Activated T-helper 1 cell treated with Interleukin-2 at 50 U/mL for 16 hours (primary cell): ENCODE measurements at places on chromosomes 5 and 9.

- DNase-seq: no peak
Observed at GRCh38 chr9:84850830-84851392, 181.4 kb downstream of the NTRK2 start.

GRCh38 chr5:157502143-157502647, 42.2 kb downstream of the NIPAL4 start:
- DNase-seq: no peak

GRCh38 chr5:78215972-78216371, 78.5 kb downstream of the AP3B1 start:
- no peak for DNase-seq

DNA sequence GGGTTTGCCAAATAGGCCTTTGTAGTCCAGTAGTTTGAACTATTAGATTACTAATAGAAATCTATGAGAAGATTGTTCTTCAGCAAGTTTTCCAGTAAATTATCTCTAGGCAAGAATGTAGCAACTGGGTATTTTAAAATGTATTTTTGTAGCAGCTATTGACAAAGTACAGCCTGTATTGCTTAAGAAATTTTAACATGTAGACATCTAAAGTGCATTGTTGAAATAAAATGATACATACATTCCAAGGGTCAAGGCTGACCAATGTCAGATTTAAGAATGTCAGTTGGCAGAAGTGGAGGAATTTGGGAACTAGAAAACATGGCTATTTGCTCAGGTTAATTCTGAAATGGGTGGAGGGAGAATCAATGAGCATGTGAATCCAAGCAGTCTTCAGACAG, 57.5 kb upstream of the ZSWIM6 start:
- DNase-seq: no peak

DNA sequence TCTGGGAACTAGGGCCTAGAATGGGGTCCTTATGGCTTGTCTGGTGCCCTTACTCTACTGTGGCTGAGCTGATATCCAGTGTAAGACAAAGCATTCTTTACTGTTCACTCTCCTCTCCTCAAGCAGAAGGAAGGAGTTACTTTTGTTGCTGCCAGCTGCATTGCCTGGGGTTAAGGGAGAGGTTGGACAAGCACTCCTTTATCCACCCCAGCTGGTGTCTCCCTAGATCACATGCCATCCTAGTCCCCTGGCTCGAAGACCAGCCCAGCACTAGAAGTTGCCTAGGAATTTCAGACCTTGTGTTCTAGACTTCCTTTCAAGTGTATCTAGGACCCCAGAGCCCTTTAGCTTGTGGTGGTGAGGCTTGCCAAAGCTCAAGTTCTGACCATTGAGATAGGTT, 1051.5 kb upstream of the C9orf72 start:
- no peak for DNase-seq

GRCh38 chr5:72543365-72543764, 36.2 kb upstream of the ZNF366 start:
- DNase-seq: no peak

DNA sequence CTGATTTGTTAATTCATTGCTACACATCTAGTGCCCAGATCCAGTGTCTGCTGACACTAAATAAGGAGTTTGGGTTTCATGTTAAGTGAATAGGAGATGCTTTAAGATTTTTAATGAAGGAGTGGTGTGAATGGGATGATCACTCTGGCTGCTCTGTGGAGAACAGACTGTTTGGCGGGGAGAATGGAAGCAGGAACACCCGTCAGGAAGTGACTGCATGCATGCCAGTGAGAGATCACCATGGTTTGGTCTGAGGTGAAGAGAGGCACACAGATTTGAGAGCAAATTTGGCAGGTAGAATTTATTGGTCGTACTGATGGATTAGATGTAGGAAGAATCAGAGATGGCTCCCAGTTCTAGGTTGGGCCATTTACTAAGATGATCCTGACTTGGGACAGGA, 19.8 kb downstream of the ATP6V0E1 start:
- no peak for DNase-seq
